ENCODE measurements at places on chromosomes 1 and 21. TPM values are rescaled to one million over a fixed set of nuclear protein-coding genes. Genes with fewer than 3 reads are reported as not detected.

DNA sequence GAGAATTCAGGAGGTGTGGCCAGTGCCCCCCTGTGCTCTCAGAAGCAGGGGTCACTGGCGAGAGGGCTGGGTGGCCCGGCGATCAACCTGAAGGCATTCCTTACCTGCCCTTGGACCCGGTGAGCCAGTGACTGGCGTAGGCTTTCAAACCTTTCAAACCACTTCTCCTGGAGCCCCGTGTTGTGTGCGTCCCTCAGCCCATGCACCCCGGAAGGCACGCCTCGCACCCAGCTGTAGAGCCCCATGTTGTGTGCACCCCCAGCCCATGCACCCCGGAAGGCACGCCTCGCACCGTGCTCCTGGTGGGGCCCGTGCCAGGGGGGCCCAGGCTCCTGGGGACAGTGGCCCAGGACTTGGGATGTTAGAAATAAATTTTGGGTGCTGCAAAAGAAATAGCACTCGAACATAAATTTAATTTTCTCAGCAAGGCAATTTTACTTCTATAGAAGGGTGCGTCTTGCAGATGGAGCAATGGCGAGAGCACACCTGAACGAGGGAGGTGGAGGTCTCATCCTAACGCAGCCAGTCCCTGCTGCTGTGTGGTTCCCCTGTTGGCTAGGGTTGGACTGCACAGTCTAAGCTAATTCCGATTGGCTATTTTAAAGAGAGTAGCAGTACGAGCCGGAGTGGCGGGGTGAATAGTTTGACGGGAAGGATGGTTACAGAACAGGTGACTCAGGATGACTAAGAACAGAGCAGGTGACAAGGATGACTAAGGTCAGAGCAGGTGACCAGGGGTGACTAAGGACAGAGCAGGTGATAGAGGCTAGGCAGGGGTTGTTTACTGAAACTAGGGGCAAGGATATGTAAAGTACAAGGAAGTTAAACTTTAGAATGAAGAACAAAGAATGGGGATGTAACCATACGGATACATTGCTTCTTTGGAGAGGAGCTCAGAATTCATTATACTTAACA, 47.4 kb downstream of the PRKCZ start:
- no peaks in the 10 kb centered on the region for H3K27me3 ChIP-seq
- no peak for DNase-seq
- no peaks in the 10 kb centered on the region for H3K4me1 ChIP-seq

- H3K4me3 ChIP-seq, result no peak overlapping the region
- no peak for DNase-seq
- H3K36me3 ChIP-seq, result no peaks in the 10 kb centered on the region
- no peaks in the 10 kb centered on the region for H3K27me3 ChIP-seq
- no peak overlapping the region for H3K27ac ChIP-seq
Observed at GRCh38 chr21:24372506-24372905, 1234.8 kb downstream of the MRPL39 start.

DNA sequence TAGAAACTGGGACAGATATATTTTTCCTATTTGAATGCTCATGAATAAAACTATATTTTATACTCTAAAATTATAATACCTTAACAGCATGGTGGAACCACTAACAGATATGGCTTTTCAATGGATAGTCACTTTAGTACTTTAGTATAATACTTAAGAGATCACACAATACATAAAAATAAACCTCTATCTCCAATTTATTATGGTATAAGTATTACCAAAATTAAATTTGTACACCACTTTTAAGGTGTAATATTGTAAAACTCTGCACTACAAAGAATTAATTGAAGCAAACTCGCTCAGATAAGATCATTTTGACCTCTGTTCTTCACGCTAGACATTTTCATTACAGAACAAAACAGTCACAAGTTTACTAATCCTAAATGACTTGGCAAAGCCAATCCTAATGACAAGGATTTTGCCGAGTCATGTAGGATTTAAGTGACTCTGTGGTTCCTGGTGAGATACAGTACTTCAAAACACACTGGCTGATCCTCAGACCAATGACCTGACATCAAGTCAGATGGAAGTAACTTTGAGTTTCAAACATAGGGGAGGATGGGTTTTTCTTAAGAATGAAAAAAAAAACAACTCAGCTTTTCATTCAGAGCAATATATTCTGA, 200.6 kb downstream of the SMYD3 start:
- no peak for DNase-seq
- no peaks in the 10 kb centered on the region for H3K27me3 ChIP-seq
- no peaks in the 10 kb centered on the region for H3K36me3 ChIP-seq
- H3K4me3 ChIP-seq, result no peak overlapping the region
- H3K27ac ChIP-seq, result no peak overlapping the region

The GNG4 gene
- total RNA-seq, result 3.5 TPM

The HTR1D gene
- 7.7 TPM for total RNA-seq

The C1orf94 gene
- not detected for total RNA-seq

The GJA9 gene
- not detected for total RNA-seq

DNA sequence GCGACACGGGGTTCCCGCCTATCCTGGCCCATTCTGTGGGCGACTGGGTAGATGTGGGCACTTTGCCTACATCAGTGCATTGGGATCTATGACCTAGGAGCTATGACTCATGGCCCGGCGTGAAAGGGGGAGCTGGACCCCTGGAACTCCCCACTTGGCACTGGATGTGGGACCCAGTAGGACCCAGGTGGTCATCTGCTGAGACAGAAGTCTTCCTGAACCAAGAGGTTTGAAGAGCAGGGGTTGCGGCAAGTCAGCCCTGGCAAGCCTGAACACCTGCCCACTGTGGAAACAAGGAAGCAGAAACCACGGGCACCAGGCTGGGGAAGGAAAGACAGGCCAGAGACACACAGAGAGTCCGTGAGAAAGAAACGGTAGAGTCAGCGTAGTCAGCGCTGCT, 656.7 kb downstream of the AJAP1 start:
- no peak overlapping the region for H3K4me3 ChIP-seq
- no peaks in the 10 kb centered on the region for H3K4me1 ChIP-seq
- no peaks in the 10 kb centered on the region for H3K36me3 ChIP-seq
- no peaks in the 10 kb centered on the region for H3K27me3 ChIP-seq
- no peak for DNase-seq
- no peak overlapping the region for H3K27ac ChIP-seq

DNA sequence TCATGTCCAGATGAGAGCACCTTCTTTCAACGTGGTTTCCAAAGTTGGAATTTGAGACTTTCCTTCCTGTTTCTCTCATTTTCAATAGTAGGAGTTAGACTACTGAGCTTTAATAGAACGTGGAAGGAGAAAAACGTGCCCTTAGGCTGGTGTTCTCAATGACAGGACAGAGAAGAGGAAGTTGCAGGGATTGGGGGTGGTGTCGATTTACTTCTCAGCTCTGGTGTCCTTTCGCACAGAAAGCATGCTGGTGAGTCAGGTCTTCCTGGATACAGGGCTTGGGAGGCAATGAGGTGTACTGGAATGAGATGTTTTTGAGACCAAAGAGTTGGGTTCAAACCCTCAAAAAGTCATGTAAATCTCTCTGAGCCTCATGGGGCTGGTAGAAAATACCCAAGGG, 67.1 kb downstream of the HIVEP3 start:
- H3K4me1 ChIP-seq, result no peaks in the 10 kb centered on the region
- H3K27me3 ChIP-seq, result no peaks in the 10 kb centered on the region
- no peaks in the 10 kb centered on the region for H3K36me3 ChIP-seq
- no peak overlapping the region for H3K4me3 ChIP-seq
- H3K27ac ChIP-seq, result no peak overlapping the region
- DNase-seq, result no peak

DNA sequence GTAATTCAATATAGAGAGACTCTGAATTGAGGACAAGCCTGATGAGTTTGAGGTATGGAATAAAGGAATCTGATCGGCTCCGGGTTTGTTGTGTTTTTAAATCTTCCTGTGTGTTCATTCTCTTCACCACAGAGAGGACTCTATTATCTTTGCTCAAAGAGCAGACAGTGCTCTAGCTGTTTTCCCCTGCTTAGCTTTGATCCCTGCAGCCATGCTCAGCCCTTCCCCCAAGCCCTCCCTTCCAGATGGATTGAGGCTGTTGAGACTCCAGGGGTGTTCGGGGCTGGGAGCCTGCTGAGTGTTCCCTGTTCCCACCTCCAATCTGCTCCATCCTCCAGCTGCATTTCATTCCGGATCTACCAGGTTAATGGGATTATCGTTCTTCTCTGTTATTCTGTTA, 74.2 kb upstream of the CXADR start:
- H3K36me3 ChIP-seq, result no peaks in the 10 kb centered on the region
- DNase-seq, result no peak
- H3K27ac ChIP-seq, result no peak overlapping the region
- H3K27me3 ChIP-seq, result no peaks in the 10 kb centered on the region
- no peak overlapping the region for H3K4me3 ChIP-seq

The LRRN2 gene
- total RNA-seq, result not detected

DNA sequence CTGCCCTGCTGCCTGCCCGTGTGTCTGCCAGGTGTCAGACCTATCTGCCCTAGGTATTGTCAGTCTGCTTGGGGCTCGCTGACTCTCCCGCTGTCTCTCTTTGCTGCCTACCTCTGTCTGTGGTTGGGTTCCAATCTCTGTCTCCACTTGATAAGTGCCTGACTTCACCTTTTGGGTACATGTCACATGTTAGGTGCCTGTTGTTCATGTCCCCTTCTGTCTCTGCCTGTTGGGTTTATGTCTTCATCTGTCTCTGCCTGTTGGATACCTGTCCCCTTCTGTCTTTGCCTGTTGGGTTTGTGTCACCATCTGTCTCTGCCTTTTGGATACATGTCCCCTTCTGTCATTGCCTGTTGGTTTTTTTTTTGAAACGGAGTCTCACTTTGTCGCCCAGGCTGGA, 14.6 kb downstream of the RPS6KA1 start:
- no peaks in the 10 kb centered on the region for H3K27me3 ChIP-seq
- DNase-seq, result no peak
- H3K36me3 ChIP-seq, result peaks cover under 1% of the 10 kb centered on the region
- no peak overlapping the region for H3K4me3 ChIP-seq
- H3K4me1 ChIP-seq, result no peaks in the 10 kb centered on the region

The SLC1A7 gene
- not detected for total RNA-seq

- H3K27ac ChIP-seq, result no peak overlapping the region
- H3K36me3 ChIP-seq, result no peaks in the 10 kb centered on the region
- no peak overlapping the region for H3K4me3 ChIP-seq
- DNase-seq, result no peak
- no peaks in the 10 kb centered on the region for H3K4me1 ChIP-seq
Observed at GRCh38 chr1:221284028-221284427, 404.8 kb downstream of the HLX start.

- no peaks in the 10 kb centered on the region for H3K36me3 ChIP-seq
- H3K4me1 ChIP-seq, result peaks cover 13% of the 10 kb centered on the region
- peak; percentile 12 for DNase-seq
- no peaks in the 10 kb centered on the region for H3K27me3 ChIP-seq
- H3K4me3 ChIP-seq, result no peak overlapping the region
Observed at GRCh38 chr1:213750231-213751063, 237.3 kb upstream of the PROX1 start.

GRCh38 chr1:57017200-57017599, 51.4 kb upstream of the C8B start:
- no peaks in the 10 kb centered on the region for H3K4me1 ChIP-seq
- no peaks in the 10 kb centered on the region for H3K36me3 ChIP-seq
- no peaks in the 10 kb centered on the region for H3K27me3 ChIP-seq
- no peak for DNase-seq
- no peak overlapping the region for H3K4me3 ChIP-seq
- H3K27ac ChIP-seq, result no peak overlapping the region

The MROH9 gene
- total RNA-seq, result not detected
